ENCODE measurements at places on chromosomes 6 and 20.

DNA sequence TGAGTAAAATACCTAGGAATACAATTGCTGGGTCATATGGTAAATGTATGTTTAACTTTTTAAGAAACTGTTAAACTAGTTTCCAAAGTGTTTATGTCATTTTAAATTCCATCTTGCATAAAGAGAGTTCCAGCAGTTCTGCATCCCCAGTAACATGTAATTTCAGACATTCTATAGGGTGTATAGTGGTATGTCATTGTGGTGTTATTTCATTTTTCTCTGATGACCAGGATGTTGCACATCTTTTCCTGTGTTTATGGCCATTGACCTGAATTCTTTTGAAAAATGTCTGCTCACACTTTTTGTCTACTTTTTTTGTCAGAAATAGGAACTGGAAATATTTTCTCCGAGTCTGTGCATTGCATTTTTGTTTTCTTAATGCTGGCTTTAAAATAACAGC lies 128.9 kb downstream of the TMEM200A start:
- DNase-seq: peak; percentile 49

DNA sequence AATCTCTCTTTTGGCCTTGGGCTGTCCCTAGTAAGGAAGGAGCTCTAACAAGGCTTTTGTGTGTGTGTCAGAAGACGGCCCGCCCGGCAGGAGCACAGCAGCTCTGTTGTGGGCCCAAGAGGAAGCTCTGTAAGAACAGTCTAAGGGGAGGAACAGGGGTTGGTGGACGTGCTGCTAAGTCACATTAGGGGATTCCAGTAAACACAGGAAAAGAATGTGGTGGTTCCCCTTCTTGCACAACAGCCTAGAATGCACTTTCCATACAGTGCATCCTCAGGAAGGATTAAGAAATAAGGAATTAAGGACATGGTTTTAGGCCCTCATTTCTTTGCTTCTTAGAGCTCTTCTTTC lies 114.5 kb downstream of the RNF144B start:
- peak; percentile 90 for DNase-seq

DNA sequence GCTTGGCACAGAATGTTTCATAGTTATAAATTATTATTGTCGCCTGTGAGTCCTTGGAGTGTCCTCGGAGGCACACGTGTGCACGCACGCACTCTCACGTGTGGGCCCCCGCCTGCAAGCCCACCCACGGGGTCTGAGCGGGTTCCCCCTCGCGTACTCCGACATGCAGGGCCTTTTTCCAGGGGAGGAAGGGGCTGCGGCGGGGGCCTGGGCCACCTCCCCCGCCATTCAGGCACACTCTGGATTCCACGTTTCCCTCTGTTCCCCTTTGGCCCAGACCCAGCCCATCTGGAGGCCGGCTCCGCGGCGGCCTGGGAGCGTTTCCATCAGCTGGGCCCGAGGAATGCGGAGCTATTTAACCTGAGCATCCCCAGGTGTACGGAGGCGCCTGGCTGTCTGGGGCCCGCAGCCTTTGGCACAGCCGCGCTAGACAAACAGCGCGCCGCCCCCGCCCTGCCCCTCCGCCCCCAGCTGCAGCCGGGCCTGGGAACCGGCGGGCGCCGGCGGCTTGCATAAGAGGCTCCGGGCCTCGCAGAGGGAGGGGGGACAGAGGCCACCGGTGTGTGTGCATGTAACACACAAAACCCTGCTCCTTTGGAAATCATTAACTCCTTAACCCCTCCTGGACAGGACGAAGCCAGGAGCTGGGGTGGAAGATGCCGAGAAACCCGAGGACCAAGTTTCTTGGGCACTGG lies 3.3 kb downstream of the ID1 start:
- peak; percentile 85 for DNase-seq

- no peak for DNase-seq
These were observed at the start of gene CALHM6 for GRCh38 chr6:116461331-116461931. CALHM6 (plus strand) TSS chr6:116461375; CDS start chr6:116461930, 555 bp downstream.

DNA sequence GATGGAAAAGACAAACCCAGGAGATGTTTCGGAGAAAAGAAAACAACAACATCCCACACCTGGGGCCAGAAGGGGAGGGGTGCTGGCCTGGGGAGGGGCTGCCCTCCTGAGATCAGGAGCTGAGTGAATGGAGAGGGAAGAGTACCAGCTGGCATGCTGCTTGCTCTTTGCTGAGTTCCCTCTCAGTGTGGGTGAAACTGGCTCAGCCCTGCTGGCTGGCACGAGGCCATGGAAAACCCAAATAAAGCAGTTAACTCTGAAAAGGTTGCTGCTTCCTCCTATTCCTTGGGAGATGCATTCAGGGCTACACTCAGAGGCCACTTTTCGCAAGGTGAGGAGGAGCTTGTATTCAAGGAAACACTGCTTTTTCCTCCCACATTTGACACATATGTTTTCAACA lies 8.0 kb upstream of the KCNK16 start:
- DNase-seq: no peak

GRCh38 chr6:32554116-32554965 lies 24.3 kb upstream of the HLA-DRB5 start:
- no peak for DNase-seq

DNA sequence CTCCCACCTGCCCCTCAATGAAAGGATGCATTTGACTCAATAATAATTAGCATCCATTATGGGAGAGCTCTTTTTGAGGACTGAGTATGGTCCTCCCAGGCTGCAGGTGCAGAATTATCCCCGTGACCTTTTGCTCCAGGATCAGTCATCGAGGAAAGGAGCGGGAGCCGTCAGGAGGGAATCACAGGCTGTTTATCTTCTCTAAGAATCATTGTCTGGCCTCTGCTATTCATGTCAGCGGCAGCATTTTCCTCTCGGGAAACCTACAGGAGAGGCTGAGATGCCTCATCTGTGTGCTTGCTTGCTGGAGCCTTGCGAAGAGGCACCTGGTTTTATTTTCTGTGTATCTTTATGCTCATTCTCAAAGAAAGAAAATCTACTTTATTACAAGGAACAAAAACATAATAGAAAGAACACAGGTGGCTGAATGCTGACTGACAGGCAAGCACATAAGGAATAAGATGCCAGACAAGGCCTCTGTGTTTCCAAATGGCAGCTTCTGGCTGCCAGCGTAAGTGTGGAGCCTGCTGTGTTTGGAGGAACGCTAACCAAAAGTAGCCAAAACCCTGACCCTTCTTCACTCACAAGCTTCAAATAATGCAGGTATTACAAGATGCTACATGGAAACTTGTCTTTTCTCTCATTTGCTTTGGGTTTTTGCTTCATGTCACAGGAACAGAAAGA lies 539.1 kb upstream of the MARCKS start:
- no peak for DNase-seq

- DNase-seq: peak; percentile 80
These were observed 23.0 kb downstream of the ZBP1 start for GRCh38 chr20:57596998-57597939.

- peak; percentile 87 for DNase-seq
These were observed 657 bp downstream of the ZHX3 start for GRCh38 chr20:41316602-41317545.

Measured in adipocyte (in vitro differentiated cells).